ENCODE measurements at places on chromosomes 1 and 21.

DNA sequence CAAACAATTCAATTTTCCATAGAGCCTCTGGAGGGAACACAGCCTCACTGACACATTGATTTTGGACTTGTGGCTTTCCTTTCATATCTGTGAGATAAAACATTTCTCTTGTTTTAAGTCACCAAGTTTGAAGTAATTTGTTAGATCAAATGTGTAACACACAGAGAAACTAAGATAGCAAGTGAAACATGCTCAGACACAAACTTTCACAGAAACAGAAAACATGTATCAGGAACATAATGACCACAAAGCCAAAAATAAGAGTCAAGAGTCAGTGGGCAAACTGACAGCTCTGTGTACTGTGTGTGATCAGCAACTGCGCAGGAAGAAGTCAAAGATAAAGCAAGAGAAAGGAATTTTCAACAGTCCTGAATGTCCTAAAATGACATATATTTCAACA lies 1237.5 kb downstream of the AMY1C start:
- DNase-seq = no peak

DNA sequence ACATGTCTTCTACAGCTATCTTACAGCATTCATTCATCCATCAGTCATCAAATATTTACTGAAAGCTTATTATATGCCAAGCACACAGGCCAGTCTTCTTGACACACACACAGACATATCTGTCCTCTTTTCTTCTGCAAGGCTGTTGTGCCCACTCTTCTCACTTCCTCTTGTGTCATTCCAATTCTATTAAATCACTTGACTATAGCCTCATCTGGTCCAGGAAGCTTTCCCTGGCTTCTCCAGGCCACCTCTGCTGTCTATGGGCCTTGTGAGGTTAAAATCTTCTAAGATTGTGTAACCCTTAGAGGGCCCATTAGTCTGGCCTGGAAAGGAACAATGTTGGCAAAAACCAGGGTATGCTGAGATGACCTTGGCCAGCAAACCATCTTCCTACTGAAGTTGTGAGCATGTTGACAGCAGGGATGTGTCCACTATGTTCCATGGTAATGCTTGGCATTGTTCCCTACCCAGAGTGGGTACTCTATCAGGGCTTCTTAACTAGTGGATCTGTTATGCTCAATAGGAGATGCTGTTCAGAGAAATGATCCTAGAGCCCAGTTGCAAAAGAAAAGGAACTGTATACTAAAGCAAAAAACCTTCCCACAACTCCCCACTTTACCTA lies 5.3 kb downstream of the TRAF3IP3 start:
- DNase-seq = no peak

- DNase-seq = no peak
Observed at GRCh38 chr1:186905561-186905960, 76.8 kb downstream of the PLA2G4A start.

GRCh38 chr1:180213401-180214170 lies 16.5 kb upstream of the LHX4 start:
- no peak for DNase-seq

DNA sequence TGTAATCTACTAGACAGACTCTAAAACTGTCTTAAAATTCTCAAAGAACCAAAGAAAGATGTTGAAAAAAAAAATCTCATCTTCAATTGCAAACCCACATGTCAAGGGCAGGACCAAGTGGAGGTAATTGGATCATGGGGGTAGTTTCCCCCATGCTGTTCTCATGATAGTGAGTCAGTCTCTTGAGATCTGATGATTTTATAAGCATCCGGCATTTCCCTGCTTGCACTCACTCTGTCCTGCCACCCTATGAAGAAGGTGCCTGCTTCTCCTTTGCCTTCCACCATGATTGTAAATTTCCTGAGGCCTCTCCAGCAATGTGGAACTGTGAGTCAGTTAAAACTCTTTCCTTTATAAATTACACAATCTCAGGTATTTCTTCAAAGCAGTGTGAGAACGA lies 257.0 kb downstream of the HHIPL2 start:
- no peak for DNase-seq

GRCh38 chr1:205205055-205205454 lies 6.4 kb downstream of the DSTYK start:
- DNase-seq = no peak

DNA sequence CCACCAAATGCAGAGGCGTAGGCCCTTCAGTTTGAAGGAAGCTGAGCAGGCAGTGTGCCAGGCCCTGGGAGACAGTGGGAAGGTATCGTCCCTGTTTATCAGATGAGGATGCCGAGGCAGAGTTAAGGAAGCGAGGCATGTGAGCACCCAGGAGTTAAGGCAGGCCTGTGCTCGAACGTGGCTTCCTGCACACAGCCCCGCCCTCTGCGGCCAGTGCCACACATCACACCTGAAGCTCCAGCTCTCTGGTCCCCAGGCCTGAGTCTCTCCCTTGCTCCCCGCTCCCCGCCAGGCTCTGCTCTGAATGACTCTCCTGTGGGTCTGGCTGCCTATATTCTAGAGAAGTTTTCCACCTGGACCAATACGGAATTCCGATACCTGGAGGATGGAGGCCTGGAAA lies 32.1 kb downstream of the EPHX1 start:
- no peak for DNase-seq

- no peak for DNase-seq
Observed at GRCh38 chr1:48062353-48062752, 65.2 kb upstream of the TRABD2B start.

DNA sequence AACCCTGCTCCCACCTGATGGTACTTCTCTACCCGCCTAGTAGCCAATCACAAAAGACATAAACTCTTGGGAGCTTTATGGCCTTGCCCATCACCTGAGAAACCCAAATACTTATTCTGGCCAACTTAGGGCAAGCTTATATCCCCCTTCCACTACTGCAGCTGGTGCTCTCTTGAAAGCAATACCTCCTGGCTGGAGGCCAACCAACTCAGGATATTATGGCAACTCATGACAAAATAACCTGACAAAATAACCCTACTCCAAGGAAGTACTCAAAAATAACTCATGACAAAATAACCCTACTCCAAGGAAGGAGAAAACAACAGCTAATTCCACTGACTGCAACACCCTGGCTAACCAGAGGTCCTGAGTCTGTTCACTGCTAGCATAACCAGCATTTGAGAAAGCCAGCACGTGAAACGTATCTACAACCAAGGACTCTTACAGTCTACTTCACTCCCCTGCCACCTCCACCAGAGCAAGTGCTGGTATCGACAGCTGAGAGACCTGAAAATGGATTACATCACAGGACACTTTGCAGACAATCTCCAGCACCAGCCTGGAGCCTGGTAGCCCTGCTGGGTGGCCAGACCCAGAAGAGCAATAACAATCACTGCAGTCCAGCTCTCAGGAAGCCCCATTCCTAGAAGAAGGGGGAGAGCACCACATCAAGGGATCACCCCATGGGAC lies 179.9 kb downstream of the COL24A1 start:
- DNase-seq = no peak

DNA sequence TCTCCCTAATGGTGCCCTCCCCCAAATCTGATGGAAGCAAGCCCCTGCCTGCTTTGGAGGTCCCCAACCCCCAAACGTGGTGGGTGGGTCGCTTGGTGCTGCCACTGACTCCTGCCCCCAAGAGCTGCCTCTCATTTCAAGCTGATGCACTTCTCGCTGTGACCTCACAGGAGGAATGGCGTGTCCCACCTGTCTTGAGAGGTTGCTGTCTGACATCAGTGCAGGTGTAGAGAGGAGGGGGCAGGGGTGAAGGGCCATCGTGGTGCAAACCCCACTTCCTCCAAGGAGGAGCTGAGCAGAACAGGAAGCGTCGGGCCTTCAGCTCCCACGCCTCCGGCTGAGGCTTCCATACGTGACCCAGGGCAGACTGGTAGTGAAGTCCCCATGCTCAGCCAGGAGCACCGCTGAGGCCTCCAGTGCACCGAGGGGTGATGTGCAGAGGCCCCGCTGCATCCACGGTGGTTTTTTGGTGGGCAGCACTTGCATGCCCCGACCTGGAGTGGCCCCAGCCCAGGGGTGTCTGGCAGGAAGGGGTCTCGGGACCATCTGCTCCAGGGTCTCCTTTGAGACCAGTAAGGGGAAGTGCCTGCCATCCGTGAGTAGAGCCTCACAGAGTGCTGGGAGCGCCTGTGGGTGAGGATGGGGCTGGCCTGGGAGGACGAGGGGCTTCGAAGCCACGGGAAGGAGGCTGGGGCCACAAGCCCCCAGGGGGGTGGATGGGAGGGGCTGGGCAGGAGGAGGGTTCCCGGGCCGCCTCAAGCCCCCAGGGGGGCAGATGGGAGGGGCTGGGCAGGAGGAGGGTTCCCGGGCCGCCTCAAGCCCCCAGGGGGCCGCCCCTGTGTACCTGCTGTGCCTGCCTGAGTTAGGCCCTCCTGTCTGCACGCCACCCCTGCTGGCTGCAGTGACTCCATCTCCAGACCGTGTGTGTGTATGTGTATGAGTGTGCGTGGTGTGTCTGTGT lies 39.8 kb downstream of the WDR4 start:
- no peak for DNase-seq

GRCh38 chr1:201098992-201099677 lies 13.1 kb downstream of the CACNA1S start:
- DNase-seq = no peak

DNA sequence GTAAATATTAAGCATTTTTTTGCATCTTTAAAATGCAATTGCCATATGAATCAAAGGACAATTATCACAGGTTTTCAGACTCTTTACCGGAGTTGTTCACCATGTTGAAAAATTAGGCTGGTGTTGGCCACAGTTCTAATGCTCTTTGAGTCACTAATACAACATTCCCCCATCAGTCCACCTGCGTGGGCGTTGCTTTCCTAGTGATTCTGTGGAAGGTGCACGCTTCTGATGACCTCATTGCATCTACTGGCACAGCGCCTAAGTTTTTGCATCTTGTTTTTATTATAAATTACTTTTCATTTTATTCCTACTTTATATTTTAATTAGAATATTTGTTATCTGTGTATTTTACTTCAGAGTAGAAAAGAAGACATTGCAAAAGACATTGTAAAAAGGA lies 4.7 kb upstream of the F5 start:
- no peak for DNase-seq

DNA sequence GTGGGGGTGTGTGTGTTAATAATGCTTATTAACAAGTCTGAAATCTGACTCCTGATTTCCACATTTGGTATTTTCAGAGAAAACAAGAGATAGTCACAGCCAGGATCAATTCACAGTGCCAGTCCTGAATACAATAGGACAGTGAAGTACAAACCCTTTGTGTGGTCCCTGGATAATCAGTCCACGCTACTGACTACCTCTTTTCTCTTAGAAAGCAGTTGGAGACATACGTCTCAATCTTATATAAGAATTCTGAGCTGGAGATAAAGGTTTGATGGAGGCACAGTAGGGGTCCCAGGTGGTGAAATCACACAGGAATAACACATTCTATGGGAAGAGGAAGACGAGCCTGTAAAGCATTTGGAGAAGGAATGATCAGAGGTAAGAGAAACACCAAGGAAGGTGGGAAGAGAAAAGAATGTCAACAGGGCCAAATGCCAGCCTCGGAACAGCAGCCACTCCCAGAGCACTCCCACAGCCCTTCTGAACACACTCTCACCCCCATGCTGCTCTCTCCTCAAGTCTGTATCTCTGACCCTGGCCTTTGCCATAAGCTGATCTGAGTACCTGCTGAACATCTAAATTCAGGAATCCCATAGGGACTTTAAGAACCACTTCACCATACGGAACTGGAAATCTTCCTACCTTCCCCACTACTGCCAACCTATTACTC lies 48.6 kb downstream of the TRAF5 start:
- DNase-seq = no peak

GRCh38 chr1:27429029-27429425 lies 36.6 kb downstream of the GPR3 start:
- DNase-seq = no peak

DNA sequence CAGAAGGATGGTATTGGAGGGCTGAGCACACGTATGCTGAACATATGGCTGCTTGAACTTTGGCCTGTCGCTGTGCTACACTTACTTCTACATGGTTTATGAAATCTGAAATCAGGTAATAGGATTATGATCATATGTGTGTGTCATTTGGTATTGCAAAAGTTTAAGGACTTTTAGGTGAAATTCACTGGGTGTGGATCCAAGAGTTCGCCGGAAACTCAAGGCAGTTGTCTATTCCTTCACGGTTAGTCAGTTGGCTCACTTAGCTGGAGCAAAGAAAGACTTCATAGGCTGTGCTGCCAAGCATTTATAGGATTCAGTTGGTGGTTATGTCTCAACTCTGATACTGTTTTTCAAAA lies 927 bp downstream of the UAP1 start:
- DNase-seq = no peak

GRCh38 chr1:234605983-234606783 lies 3.8 kb downstream of the IRF2BP2 start:
- no peak for DNase-seq

DNA sequence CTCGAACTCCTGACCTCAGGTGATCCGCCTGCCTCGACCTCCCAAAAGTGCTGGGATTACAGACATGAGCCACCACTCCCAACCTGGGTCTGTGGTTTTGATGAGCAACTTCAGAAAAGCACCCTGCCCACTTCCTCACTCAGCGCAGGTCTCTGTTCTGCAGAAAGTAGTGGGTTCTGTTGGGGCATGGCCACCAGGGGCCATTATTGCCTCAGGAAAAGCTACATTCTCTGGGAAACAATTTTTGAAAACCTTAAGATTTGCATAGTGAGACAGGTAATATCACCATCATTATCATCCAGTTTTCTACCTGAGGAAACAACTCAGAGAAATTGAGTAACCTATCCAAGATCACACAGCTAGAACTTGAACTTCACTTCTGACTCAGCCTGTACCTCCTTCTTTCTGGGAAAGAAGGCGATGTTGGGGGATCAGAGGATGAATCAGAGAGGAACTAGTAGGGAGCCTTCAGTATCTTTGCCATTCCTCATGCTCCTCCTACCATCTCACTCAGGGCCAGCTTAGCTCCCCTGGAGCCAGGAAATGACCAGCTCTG lies 7.1 kb upstream of the NES start:
- no peak for DNase-seq

- DNase-seq = no peak
Observed at GRCh38 chr1:214075999-214076707, 88.4 kb downstream of the PROX1 start.

- DNase-seq = no peak
Observed at GRCh38 chr1:234732260-234732659, 122.3 kb upstream of the IRF2BP2 start.

DNA sequence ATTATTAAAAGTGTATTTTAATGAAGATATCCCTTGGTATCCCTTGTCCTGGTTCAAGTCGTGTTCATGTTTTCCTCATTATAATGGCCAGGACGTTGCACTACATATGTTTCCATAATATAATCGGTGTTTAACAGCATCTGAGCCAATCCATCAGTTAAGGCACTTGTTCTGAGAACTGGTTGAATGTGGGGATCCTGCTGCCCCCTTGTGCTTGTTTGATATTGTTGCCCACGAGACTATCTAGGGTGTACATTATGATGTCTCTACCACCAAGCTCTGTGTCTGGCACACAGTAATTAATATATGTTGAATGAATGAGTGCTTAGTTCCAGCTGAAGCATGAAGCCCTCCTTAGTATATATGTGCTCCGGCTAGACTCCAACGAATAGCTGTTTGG lies 193.0 kb downstream of the CACNA1E start:
- DNase-seq = no peak

- DNase-seq = no peak
Observed at GRCh38 chr1:33281554-33282303, 25.4 kb downstream of the ZNF362 start.

- peak; percentile 5 for DNase-seq
Observed at GRCh38 chr1:186059311-186059710, 315.7 kb downstream of the TPR start.

- no peak for DNase-seq
Observed at GRCh38 chr1:24503059-24503751, 569 bp downstream of the RCAN3 start.

- no peak for DNase-seq
Observed at GRCh38 chr1:178926046-178926445, 55.2 kb upstream of the ANGPTL1 start.

GRCh38 chr1:174988539-174988938 lies 11.2 kb upstream of the CACYBP start:
- DNase-seq = no peak

Measured in HFF-Myc (cell line).